ENCODE measurements at places on chromosomes 16 and 17.

- DNase-seq = no peak
Measured at GRCh38 chr16:85541980-85542900, 70.9 kb upstream of the GSE1 start.

DNA sequence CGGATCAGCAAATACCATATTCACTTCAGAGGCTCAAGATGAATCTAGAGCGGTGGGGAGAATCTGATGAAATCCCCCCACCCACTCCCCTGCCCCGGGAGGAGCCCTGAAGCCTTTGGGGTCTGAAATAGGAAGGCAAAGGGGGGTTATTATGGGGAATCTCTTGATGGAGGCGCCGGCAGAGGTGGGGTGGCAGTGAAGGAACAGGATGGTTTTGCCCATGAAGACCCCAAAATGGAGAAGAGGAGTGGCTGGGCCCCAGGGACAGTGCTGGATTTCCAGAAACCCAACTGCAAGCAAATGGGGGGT lies 637 bp downstream of the WNT3 start:
- no peak for DNase-seq

DNA sequence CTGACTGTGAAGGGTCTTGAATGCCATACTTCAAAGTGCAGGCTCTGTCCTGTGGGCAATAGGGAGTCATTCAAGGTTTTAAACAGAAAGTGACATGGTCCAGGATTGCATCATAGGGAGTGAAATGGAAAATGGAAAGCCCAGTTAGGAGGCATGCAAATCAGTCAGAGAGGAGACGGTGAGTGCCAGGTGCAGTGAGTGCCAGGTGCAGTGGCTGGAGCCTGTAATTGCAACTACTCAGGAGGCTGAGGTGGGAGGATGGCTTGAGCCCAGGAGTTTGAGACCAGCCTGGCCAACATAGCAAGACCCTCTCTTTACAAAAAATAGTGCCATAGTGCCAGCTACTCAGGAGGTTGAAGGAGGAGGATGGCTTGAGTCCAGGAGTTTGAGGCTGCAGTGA lies 35.2 kb upstream of the SIAH1 start:
- no peak for DNase-seq

DNA sequence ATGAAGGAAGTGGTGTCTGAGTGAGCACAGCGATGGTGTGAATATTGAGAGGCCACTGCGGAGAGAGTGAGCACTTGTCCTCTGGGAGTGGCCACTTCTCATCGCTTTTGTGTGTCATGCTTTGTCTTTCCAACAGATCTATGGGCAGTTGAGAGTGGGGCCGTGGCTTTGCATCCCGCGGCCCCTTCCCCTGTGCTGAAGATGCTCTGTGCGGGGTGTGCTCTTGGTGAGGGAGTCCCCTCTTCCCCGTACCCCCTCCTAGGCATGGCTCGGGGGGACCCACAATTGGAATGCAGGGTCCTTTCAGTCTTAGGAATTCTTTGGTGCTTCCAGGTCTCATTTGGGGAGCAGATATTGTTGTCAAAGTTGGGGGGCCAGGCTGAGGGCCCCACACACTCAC lies 197.3 kb upstream of the WSCD1 start:
- DNase-seq = no peak

DNA sequence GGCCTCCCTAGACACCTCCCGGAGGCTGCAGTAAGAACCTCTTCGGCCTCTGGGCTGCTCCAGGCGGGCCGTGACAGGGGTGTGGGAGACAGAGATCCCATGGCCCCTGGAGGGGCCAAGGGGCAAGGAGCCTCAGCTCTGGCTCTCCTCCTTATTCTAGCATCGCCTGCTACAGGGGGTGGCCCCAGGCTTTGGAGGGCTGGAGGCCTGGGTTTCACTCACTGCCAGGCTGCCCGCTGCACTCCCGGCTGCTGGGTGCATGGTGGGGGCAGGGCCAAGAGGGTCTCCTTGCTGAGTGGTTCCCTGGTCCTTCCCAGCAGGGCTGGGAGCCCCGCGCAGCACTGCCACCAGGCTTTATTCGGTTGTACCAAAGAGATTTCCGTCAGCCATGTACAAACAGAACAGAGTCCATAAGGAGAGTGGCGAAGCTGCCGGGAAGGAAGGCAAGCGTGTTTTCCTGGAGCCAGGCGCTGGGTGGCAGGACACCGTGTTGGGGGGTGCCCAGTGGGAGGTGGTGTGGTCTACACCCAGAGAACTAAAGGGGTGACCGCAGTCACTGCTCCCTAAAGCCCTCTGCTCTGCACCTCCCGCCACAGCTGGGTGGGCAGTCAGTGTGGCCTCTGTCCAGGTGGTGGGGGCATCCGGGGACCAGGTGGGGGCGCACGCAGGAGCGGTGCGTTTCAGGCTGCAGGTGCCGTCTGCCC lies 2.0 kb downstream of the NPB start:
- no peak for DNase-seq

DNA sequence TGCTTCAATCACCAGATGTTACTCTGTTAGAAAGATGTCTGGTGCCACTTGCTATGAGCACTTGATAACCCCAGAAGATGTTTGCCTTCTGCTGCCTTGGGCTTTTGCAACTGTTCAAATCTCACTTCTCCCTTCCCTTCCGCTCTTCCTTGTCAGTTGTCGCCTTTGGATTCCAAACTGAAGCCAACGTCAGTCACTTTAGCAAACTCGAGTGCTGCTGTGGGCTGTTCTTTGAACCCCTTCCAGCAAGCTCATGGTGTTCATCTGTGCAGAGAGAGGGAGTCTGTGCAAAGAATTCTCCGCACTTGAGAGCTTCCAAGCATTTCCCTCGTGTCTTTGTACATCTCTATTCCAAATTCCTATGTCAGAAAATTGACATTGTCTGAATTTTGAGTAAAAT lies 879.4 kb downstream of the CDH11 start:
- DNase-seq = no peak

GRCh38 chr16:86377251-86378022 lies 132.9 kb upstream of the FOXF1 start:
- DNase-seq = no peak

- DNase-seq = peak; percentile 52
Measured at GRCh38 chr16:72722552-72722951, 325.4 kb downstream of the ZFHX3 start.

DNA sequence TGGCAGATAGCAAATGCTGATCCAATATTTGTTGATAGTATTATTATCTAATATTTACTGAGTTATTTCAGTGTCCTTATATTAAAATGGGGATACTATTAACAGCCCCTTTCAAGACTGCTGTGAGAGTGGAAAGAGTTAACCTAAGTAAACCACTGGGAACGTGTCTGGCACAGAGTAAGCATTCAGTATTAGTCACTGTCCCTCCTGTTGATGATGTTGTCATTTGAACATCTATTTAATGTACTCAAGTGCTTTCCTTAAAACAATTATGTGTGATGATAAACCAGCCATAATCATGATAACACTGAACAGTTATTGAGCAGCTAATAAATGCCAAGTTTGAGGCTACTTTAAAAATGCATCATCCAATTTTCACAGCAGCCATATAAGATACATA lies 135.7 kb upstream of the XYLT1 start:
- DNase-seq = no peak

- no peak for DNase-seq
Measured at GRCh38 chr17:79602621-79603020, 8.2 kb downstream of the RBFOX3 start.

DNA sequence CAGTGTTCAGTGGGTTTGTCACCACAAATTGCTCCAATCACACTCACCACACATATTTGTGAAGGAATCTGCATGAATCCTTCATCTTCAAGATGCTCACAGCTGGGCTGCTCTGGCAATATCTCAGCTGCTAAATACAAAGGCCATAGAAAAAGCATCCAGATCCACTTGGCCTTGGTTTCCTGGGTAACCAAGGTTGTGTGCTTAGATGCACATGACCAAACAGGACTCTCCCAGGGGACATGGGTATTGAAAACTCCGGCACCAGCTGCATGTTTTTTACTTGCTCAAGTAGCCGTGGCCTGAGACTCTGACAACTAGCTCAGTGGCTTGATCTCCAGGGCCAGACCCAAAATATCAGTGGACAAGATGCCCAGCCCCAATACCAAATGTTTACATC lies 131.3 kb downstream of the CBLN1 start:
- no peak for DNase-seq

DNA sequence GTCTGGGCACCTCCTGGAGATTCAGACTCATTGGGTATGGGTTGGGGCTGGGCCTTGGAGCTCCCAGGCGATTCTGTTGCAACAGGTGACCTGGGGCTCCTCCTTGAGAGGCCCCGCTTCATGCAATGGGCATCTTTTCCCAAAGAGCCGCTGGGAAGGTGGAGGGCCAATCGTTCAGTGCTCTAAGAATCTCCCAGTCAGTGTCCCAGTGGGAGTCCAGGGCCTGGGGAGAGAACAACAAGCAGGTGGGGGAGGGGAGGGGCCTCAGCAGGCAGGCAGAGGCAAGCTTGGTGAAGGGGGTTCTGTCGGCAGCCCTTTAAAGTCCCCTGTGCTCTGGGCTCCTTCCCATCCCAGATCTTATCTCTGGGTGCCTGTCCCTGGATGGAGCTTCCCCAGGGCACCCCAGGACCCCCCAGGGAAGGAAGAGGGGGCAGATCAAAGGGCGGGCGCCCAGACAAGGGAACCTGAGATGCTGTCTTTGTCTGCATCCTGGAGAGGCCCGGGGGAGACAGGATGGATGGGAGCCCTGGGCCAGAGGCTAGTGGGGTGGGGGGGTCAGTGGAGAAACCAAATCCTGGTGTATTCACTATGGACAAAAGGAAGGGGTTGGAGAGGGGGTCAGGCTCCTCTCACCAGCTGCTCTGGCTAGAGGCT lies 30.5 kb upstream of the NXPH3 start:
- peak; percentile 52 for DNase-seq

DNA sequence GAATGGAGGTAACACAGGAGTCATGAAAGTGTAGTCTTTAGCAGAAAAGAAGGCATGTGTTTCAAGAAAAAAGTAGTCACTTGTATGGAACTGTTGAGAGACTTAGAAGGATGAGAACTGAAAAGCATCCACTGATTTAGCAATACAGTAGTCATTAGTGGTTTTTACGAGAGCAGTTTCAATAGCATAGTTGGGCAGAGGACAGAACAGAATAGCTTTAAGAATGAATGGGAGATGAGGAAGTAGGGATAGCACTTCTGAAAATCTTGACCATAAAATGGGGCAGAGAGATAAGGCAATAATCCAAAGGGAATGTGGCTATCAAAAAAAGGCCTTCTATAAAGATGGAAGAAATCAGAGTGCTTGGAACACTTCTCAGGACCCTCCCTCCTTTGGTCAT lies 64.8 kb upstream of the C17orf78 start:
- DNase-seq = no peak

- no peak for DNase-seq
Measured at GRCh38 chr17:16513873-16514272, 21.9 kb upstream of the LRRC75A start.

GRCh38 chr16:69763599-69763942 lies 1.4 kb downstream of the WWP2 start:
- no peak for DNase-seq

GRCh38 chr17:207775-208174 lies 26.3 kb upstream of the DOC2B start:
- DNase-seq = no peak

GRCh38 chr16:88758227-88758943 lies 26.6 kb downstream of the PIEZO1 start:
- DNase-seq = no peak

DNA sequence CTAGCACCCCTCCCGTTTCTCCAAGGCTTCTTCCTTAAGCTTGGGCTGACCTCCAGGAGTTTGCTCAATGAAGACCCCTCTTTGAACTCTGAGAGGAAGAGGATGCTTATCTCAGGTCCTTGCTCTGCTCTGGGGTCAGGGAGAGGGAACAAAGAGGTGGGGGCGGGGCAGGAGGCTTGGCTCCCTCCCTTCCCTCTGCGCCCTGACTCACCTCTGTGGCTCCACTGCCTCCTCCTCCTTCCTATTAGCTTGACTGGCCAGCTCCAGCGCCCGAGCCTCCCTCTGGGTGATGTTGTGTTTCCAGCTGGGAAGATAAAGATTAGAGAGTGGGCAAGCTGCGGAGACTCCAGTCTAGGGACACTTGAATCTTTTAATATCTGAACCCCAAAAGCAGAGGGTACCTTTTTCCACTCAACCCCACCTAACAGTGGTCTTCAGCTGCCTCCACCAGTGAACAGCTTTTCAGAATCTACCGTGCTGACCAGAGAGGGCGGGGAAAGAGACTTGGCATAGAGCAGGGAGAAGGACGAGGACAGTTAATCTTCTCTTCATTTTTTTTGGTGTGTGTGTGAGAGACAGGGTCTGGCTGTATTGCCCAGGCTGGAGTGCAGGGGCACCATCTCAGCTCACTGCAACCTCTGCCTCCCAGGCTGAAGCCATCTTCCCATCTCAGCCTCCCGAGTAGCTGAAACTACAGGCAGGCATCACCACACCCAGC lies 6.7 kb downstream of the GIP start:
- peak; percentile 80 for DNase-seq

DNA sequence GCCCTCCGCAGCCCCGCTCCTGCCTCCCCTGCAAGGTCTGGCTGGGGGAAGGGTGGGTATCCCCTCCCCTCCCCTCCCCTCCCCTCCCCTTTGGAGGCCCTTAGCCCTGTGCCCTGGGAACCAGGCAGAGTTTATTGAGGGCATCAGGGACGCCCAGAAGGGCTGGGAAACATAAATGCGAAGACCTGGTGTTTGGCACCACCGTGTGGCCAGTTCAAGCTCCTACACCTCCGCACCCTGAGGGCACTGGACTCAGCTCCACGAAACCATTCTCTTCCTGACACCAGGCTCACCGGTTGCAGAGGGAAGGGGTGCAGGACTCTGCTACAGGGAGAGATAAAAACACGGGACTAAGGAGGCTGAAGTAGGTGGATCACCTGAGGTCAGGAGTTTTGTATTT lies 1.0 kb upstream of the AIPL1 start:
- DNase-seq = peak; percentile 90

- DNase-seq = no peak
Measured at GRCh38 chr16:79740252-79740651, 139.7 kb upstream of the MAF start.

DNA sequence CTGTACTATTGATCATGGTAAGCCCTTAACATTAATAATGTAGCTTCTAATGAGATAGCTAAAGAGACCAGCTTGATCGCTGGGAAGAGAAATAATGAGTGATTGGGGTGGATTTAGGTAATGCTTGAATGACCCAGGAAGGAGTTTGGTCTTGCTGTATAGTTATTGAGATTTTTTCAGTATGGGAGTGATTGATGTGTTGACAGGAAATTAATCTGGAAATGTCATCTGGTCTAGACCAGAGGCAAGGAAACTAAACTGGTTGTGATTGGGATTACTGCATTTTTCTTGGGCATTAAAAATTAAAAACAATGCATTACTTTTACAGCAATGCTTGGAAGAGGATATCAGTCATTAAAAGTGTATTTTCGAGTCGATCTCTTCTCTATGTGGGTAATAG lies 11.8 kb downstream of the TEFM start:
- no peak for DNase-seq

DNA sequence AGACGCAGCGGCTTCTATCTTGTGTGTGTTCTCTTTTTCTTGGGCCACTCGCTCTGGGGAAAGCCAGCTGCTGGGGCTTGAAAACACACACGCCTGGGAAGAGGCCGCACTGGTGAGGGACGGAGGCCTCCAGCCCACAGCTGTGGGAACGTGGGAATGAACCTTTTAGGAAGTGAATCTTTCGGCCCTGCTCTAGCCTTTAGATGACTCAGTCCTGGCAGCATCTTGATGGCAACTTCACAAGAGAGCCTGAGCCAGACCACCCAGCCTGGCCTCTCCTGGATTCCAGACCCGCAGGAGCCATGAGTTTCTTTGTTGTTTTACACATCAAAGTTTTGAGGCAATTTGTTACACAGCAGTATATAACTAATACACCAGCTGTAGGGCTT lies 2.2 kb upstream of the PDPK1 start:
- DNase-seq = no peak

GRCh38 chr16:46713634-46714033 lies 24.2 kb downstream of the ORC6 start:
- no peak for DNase-seq

- DNase-seq = no peak
Measured at GRCh38 chr17:57117798-57118197, 32.8 kb downstream of the AKAP1 start.

Measured in H7 (cell line).